ENCODE measurements at places on chromosomes 4 and X.

DNA sequence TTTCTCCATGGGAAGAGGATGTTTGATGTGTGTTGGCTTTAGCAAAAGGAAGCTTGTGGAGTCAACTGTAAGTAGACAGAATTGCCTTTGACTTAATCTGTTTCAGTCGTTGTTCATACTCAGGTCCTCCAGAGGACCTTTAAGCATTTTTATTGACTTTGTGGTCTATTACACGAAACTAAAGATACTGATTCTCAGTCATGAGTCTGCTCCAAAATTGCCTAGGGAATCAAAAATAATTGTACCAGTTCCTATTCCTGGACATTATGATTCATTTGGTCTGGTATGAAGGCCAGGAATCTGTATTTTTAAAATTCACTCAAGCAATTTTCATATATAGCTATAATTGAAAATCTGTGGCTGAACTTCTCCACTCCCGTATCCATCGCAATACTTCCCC is 38.6 kb downstream of the AR start:
- DNase-seq: no peak

DNA sequence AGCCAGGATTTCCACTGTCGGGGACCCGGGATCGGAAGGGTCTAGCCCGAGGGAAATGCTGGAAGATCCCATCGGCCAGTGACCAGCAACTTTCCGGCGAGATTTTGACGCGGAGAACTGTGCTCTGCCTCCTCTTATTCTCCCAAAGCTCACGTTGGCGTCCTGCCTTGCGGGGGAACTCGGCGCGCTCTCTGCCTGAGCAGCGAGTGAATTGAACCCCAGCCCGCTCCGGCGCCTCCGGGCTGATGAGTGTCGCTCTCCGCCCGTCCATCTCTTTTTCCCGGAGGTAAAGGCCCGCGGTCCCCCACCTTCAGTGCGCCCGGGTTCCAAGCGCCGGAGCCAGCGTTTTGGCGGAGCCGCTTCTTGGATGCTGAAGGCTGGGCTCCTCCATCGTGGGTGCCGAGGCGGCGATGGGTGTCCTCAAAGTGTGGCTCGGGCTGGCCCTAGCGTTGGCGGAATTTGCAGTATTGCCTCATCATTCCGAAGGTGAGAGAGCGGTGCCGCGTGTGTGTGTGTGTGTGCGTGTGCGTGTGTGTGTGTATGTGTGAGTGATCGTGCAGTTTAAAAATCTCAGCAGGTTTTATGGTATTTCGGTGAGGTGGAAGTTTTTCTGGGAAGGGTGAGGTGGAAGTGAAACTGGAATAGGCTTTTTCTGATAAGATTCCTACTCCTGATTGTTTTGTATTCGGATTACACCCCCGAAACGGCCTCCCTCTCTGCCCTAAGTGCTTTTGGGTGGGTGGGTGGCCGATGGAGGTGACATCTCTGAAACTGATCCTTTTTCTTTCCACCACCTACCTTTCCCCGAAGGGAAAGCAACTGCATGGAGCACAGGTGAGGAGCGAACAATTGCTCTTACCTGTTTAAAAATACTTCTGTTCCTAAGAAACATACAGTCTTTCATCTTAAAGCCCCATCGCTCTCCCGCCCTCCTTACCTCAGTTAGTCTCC is 752 bp downstream of the FRAS1 start:
- peak; percentile 13 for DNase-seq

- peak; percentile 41 for DNase-seq
These were observed 19.4 kb downstream of the MTM1 start for GRCh38 chrX:150587585-150588503.

- no peak for DNase-seq
These were observed 212.5 kb downstream of the SPATA18 start for GRCh38 chr4:52263607-52264006.

DNA sequence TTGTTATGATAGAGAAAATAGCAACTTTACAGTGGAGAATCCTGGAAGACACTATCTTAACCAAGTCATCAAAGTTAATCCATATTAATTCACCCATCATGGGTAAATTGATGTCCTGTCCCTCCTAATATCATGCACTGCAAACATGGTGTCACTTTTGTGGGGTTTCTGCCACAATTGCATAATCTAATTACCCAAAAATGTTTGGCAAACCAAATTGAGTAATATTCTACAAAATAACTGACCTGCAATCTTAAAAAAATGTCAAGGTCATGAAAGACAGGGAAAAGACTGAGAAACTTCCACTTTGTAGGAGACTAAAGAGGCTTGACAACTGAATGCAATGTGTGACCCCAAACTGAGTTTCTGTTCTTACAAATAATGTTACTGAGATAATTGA is 37.1 kb upstream of the PLAC8 start:
- no peak for DNase-seq

DNA sequence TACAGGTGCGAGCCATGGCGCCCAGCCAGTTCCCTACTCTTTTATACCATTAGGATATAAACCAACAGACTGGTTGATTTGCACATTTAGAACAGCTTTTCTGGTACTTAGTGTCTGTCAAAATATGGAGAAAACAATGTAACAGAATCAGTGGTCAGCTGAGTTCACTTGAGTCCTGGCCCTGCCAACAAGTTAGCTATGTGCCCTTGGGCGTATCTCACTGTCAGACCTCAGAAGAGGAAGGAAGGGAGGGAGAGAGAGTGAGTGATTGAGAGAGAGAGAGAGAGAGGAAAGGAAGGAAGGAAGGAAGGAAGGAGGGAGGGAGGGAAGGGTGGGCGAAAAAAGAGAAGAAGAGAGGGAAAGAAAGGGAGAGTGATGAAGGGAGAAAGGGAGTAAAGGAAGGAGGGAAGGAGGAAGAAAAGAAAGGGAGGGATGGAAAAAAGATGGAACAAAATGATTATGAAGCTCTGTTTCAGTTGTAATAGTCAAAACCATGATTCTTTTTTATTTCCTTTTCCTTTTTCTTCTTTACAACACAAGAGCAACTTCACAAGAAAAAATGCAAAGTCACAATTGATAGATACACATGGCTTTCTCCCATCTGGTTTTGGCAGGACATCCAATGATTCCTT is 55.7 kb upstream of the PDGFRA start:
- DNase-seq: no peak

DNA sequence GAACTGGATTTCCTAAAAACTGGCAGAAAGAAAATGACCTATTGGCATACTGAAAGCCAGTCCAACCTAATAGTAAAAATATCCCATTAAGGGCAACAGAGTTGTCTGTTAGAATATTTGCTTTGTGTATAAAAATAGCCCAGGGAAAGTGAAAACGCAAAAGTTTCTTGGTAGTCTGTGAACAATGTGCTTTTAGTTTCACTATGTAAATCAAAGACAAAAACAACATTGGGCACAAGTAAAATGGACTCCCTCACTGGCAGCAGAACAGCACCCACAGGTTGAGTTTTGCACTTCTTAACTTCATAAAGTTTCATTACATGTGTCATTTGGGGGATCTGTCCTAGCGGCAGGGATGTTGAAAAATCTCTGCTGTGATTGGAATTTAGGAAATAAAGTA is 4.3 kb upstream of the FGG start:
- peak; percentile 28 for DNase-seq

- no peak for DNase-seq
These were observed 140.8 kb downstream of the CPE start for GRCh38 chr4:165519591-165519990.

GRCh38 chrX:153731845-153732215 is 7.2 kb downstream of the ABCD1 start:
- DNase-seq: no peak

DNA sequence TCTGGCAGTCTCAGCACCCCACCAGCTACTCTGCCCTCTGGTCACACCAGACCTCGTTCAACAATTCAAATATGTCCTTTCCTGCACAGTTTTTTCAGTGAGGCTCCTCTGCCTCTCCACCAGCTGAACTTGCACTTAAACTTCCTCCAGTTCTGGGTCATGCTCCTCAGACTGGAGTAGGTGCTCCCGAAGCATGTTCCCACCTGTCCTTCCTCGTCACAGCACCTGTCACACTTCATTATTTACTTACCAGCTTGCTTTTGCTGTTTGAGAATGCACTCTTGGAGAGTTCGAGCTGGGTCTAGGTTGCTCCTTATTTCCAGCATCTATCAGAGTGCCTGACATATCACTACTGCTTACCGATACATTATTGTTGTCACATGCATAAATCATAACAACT is 144.8 kb upstream of the TTC29 start:
- no peak for DNase-seq

- no peak for DNase-seq
These were observed 5.4 kb upstream of the ACSL1 start for GRCh38 chr4:184831153-184831552.

- no peak for DNase-seq
These were observed 786.2 kb downstream of the RAB28 start for GRCh38 chr4:12697970-12698369.

GRCh38 chr4:16864199-16864598 is 34.2 kb downstream of the LDB2 start:
- no peak for DNase-seq

GRCh38 chr4:186887752-186888151 is 164.1 kb upstream of the FAT1 start:
- DNase-seq: no peak

DNA sequence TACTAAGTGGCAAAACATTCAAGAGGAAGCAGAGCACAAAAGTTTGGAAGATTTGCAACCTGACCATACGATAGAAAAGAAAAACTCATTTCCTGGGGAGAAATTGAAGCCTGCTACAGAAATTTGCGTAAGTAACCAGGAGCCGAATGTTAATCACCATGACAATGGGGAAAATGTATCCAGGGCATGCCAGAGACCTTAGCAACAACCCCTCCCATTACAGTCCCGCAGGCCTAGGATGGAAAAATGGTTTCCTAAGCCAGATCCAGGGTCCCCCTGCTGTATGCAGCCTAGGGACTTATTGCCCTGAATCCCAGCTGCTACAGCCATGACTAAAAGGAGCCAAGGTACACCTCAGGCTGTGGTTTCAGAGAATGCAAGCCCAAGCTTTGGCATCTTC is 472.2 kb upstream of the KLHL4 start:
- no peak for DNase-seq

Measured in activated CD4-positive, alpha-beta T cell treated with anti-CD3 and anti-CD28 coated beads, Interleukin-2, amount 10 ng/mL, durations not matched to agents 7 days and 5 days (primary cell).